ENCODE measurements at places on chromosomes 6 and 20.

- DNase-seq = peak; percentile 67
Observed at GRCh38 chr20:57432862-57433491, 41.8 kb downstream of the RBM38 start.

DNA sequence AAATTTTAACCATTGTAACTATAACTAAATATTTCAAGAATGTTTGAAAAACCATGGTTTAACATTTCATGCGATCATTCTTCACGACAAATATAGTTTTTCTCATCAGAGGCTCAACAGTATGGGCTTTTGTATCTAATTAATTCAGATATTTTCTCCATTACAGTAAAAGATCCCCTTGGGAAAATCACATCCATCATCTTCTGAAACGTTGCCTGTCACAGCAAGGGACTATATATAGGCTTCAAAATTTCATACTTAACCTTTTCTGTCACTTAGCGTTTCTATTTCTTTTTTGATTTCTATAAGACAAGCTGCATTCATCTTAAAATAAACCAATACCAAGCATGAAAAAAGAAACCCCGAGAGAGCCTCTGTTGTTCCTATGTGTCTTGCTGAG, 710.0 kb downstream of the PRKN start:
- no peak for DNase-seq

GRCh38 chr20:52060794-52061714, 130.5 kb downstream of the ZFP64 start:
- DNase-seq = no peak

GRCh38 chr20:50333131-50333670, 142.6 kb downstream of the CEBPB start:
- no peak for DNase-seq

DNA sequence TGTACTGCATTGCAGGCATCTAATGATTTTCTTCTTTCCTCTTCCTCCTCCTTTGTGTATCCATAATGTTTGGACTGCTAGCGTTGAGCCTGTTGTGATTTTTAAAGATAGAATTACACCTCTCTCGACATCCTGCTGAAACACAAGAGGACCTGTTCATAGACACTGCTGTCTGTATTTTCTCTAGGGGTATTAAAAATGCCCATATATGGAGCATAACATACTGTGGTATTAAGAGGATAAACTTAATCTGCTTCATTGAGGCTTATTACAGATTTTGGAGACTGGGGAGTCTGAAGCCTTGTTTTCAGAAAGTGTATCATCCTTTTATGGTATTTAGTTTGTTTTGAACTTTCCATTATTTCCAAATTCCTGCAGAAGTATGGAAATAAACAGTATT, 414.3 kb downstream of the CDKAL1 start:
- DNase-seq = no peak
